ENCODE measurements at places on chromosomes 16 and 17. TPM values are rescaled to one million over a fixed set of nuclear protein-coding genes. Genes with fewer than 3 reads are reported as not detected.
A peak's percentile ranks its signal among the peaks of the same experiment; 100 is the strongest.

GRCh38 chr17:44655983-44656710, at the start of gene MEIOC:
Gene MEIOC, plus strand, starts transcription at chr17:44656468. Its CDS starts 146 bp downstream, at chr17:44656614.
- DNase-seq, result no peak

GRCh38 chr17:7079581-7080455, at the start of gene CLEC10A:
Gene CLEC10A, minus strand, starts transcription at chr17:7080251. Its CDS starts 1,439 bp downstream, at chr17:7078812.
- no peak for DNase-seq

DNA sequence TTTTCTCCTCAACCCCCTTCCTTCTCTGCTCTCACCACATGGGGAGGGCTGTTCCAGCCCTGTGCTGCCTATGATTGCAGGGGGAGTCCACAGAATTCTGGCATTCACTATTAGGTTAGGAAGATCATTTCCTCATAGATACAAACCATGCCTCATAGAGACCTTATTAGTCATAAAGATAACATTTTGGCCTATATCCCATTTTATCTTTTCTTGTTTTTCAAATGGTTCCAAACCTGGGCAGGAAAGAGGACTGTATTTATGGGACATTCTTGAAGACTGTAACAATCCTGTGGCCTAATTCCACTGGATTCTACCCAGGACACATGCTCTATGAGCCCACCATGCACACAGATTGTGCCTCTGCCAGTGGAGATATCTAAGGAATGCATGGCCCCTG, 51.7 kb downstream of the ASIC2 start:
- no peak for DNase-seq

Gene CES4A
- polyA plus RNA-seq, result 20.6 TPM

DNA sequence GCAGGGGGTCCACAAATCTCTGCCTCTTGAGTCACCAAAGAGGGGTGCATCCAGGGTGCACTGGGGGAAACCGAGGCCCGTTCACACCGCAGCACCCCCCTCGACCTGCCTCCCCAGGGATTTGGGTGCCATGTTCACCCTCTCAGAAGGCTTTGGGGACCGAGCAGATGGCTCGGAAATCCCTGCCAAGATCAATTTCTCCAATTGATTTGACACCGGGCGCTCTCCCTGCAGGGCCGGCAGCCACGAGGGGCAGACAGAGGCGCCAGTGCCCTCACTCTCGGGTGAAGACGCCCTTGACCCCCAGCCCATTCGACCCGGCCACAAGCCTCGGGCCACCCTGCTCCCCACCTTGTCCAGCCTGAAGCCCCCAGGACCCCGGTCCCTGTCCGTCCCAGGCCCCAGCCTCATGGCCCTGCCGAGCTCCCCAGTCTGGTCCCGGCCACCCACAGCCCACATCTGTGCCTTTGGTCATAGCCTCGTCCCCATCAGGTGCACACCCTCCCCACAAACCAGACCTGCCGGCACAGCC, 9.3 kb downstream of the SSTR5 start:
- DNase-seq, result no peak

Gene CPPED1
- polyA plus RNA-seq, result 5.6 TPM

Gene CETP
- polyA plus RNA-seq, result 0.15 TPM

- DNase-seq, result no peak
Observed at GRCh38 chr17:77566566-77567138, 391.9 kb upstream of the TNRC6C start.

DNA sequence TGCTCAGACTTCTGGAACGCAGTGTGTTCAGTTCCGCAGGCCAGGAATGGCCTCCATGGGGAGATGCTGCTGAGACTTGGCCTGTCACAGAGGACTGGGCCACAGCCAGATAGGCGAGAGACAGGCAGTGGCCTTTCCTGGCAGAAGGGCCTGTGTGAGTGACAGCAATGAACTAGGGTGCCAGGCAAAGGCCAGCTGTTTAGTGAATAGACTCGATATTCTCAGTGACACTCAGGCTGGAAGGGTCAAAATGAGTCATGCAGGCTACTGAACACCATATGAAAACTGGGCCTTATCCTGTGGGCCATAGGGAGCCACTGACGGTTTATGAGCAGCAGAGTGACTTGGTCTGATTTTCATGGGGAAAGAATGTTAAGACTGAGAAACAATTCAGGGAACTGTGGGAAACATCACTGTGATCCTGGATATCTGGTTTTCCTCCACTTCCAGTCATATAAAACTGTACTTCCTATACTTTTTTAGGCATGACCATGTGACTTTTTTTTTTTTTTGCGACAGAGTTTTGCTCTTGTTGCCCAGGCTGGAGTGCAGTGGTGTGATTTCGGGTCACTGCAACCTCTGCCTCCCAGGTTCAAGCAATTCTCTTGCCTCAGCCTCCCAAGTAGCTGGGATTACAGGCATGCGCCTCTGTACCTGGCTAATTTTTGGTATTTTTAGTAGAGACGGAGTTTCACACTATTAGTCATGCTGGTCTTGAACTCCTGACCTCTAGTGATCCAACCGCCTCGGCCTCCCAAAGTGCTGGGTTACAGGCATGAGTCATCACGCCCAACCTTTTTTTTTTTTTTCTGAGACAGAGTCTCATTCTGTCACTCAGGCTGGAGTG, 5.2 kb upstream of the NUBP1 start:
- peak; percentile 85 for DNase-seq

- DNase-seq, result no peak
Observed at GRCh38 chr16:80233097-80233835, 307.5 kb upstream of the DYNLRB2 start.

Gene TBX6
- 1.7 TPM for polyA plus RNA-seq
